NT2/D1 (cell line): ENCODE measurements at places on chromosomes 6 and 20.

GRCh38 chr6:32576250-32576649, 13.4 kb downstream of the HLA-DRB1 start:
- no peak for DNase-seq

- DNase-seq = no peak
Measured at GRCh38 chr6:7124636-7125035, 16.9 kb downstream of the RREB1 start.

GRCh38 chr6:118548136-118548535, at the start of gene PLN:
Gene PLN (plus strand): TSS chr6:118548296. CDS start chr6:118558922, 10,626 bp downstream.
- DNase-seq = no peak

- DNase-seq = no peak
Measured at GRCh38 chr6:75491291-75491690, 2.3 kb downstream of the FILIP1 start.

- no peak for DNase-seq
Measured at GRCh38 chr6:152605342-152605741, 31.8 kb downstream of the SYNE1 start.

- no peak for DNase-seq
Measured at GRCh38 chr20:15616626-15617025, 956.6 kb downstream of the KIF16B start.
